ENCODE measurements at places on chromosomes 3 and 15.
A peak's percentile ranks its signal among the peaks of the same experiment; 100 is the strongest.

DNA sequence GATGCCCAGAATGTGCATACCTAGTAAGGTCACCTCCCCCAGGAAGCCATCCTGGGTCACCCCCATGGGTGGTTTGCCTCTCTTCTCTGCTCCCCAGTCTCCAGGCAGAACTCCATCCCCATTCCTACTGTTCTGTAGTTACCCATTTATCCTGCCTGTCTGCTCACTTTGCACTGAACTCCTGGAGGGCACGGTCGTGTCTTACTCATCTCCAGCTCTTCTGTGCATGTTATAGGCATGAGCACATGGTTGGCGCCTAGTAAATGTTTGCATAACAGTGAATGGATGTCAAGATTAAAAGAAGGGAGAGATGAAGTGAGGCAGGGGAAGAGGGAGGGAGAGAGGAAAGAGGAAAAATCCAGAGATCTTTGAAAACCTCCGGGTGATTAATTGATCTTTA is 208.4 kb upstream of the TRIM42 start:
- no peak for DNase-seq

GRCh38 chr3:197068077-197068476 is 38.5 kb upstream of the MELTF start:
- peak; percentile 4 for DNase-seq

- DNase-seq = peak; percentile 34
Measured at GRCh38 chr3:35965908-35966307, 326.6 kb downstream of the ARPP21 start.

GRCh38 chr3:72818905-72819304 is 29.3 kb downstream of the SHQ1 start:
- DNase-seq = no peak

DNA sequence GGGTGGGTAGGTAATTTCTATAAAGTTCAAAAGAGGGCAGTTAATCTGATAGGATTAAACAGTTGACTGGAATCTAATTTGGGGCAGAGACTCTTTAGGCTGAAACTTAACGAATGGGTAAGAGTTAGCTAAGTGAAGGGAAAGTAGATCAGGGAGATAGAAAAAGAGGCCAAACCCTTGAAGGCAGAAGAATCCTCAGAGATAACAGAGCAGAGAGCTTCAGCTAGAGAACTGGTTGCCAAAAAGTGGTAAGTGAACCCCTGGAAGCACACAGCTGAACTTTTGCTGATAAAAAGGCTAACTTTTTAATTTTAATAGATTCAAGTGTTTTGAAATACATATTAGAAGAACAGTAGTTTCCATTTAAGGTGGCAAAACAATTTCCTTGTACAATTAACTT is 99.2 kb downstream of the FHIT start:
- DNase-seq = no peak

DNA sequence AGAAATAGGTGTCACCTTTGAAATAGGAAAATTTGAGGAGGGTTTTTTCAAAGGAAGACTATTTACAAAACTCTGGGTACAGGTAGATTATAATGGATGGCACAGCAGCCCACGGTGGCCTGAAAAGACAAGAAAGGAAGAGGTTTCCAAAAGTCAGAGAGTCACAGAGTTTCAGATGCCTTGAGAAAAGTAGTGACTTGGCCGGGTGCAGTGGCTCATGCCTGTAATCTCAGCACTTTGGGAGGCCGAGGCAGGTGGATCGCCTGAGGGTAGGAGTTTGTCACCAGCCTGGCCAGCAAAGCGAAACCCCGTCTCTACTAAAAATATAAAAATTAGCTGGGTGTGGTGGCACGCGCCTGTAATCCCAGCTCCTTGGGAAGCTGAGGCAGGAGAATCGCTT is 35.2 kb downstream of the OSTN start:
- no peak for DNase-seq

- peak; percentile 36 for DNase-seq
Measured at GRCh38 chr15:79025201-79025600, 65.4 kb downstream of the RASGRF1 start.

- DNase-seq = no peak
Measured at GRCh38 chr15:27463525-27464088, 492.6 kb downstream of the GABRG3 start.

DNA sequence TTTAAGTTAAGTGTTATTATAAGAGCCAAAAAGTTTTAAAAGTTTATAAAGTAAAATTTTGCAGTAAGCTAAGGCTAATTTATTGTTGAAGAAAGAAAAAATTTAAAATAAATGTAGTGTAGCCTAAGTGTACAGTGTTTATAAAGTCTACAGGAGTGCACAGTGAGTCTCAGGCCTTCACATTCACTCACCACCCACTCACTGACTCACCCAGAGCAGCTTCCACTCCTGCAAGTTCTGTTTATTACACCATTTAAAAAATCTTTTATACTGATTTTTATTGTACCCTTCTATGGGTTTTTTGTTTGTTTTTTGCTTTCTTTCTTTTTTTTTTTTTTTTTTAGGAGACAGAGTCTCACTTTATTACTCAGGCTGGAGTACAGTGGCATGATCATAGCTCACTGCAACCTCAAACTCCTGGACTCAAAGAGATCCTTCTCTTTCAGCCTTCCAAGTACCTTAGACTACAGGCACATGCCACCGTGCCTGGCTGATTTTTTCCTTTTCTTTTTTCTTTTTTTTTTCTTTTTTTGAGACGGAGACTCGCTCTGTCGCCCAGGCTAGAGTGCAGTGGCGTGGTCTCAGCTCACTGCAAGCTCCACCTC is 25.9 kb downstream of the CSTA start:
- no peak for DNase-seq

- peak; percentile 32 for DNase-seq
Measured at GRCh38 chr15:74799856-74800558, 12.6 kb upstream of the LMAN1L start.

- DNase-seq = no peak
Measured at GRCh38 chr15:85394554-85395333, 14.3 kb downstream of the AKAP13 start.

- DNase-seq = no peak
Measured at GRCh38 chr3:141278196-141279076, 46.8 kb downstream of the PXYLP1 start.

- no peak for DNase-seq
Measured at GRCh38 chr3:174822320-174822719, 36.8 kb upstream of the NAALADL2 start.

- peak; percentile 15 for DNase-seq
Measured at GRCh38 chr3:188006726-188007393, 147.1 kb upstream of the LPP start.

DNA sequence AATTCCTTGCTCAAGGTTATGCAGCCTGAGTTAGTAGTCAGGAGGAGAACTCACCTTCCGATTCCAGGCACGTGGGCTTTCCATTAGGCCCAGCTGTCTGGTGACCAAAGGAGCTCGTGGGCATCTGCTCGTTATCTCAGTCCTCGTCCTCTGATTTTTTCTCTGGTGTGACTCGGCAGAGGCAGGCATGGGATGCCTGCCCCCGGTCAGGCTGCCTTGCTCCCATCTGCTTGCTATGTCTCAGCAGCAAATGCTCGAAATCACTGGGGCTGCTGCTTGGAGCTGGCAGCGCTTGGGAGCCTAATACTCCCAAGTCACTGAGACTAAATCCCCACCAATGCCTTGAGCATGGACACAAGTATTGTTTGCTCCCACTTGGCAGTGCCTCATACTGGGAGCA is 84.5 kb upstream of the NMNAT3 start:
- no peak for DNase-seq

DNA sequence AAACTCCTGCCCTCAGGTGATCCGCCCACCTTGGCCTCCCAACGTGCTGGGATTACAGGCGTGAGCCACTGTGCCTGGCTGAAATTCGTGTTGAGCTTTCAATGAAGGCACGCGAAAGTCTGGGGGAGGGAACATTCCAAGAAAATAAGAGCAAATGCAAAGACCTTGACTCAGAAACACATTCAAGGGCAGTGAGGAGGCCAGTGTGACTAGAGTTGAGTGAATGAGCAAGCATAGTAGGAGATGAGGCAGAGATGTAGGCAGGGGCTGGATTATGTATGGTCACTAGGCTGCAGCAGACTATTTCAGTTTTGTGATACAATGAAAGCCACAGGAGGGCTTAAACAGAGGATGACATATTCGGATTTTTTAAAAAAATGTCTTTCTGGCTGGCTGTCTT is 67.0 kb downstream of the SCN11A start:
- DNase-seq = no peak

- DNase-seq = peak; percentile 62
Measured at GRCh38 chr3:104596551-104596950, 770.2 kb upstream of the ALCAM start.

DNA sequence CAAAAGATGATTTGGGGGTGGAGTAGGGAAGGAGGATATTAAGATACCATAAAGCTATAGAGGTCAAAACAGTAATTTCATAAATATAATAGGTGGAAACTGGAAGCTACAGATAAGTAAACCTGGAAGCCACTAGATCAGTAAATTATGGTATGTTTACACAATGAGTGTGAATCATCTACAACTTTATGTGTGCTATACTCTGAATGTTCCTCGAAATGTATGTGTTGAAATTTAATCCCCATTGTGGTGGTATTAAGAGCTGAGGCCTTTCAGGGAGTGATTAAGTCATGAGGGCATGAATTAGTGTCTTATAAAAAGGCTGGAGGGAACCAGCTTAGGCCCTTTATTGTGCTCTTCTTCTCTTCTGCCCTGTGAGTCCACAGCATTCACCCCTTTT is 25.2 kb downstream of the EOMES start:
- DNase-seq = no peak

DNA sequence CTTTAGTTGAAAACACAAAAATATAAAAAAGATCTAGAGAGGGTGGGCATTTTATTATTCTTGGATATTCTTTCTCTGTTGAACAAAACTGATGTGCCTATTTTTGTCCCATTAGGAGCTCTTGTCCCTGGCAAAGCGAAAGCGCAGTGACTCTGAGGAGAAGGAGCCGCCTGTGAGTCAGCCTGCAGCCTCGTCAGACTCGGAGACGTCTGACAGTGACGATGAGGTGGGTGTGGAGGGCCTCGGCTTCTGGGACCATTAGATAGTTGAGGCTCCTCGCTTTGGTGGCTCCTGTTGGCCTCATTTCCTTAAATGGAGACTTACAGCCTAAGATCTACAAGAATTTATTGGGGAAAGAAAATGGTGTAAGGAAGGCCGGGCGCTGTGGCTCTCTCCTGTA is 21.3 kb downstream of the RTF1 start:
- no peak for DNase-seq

GRCh38 chr3:122502139-122502538 is 12.6 kb downstream of the KPNA1 start:
- no peak for DNase-seq

- DNase-seq = no peak
Measured at GRCh38 chr15:73818308-73818985, 54.9 kb upstream of the TBC1D21 start.

DNA sequence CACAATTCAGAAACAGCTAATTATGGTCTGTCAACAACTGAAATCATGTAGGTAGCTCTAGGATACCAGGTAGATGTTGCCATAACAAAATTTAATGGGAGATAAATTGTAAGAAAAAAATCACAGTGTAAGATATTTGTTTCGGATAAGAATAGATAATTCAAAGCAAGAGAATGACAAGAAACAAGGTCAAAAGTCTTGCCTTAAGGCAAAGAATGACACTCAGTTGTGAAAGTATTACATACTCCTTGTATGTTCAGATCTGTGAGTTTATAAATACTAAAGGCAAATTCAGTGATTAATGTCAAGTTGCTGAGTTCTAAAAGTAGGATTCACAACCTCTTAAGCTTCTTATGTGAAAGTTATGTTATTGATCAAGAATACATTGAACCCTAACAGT is 772.2 kb upstream of the SGO1 start:
- DNase-seq = no peak

GRCh38 chr3:10835406-10835805 is 19.4 kb downstream of the SLC6A11 start:
- no peak for DNase-seq

DNA sequence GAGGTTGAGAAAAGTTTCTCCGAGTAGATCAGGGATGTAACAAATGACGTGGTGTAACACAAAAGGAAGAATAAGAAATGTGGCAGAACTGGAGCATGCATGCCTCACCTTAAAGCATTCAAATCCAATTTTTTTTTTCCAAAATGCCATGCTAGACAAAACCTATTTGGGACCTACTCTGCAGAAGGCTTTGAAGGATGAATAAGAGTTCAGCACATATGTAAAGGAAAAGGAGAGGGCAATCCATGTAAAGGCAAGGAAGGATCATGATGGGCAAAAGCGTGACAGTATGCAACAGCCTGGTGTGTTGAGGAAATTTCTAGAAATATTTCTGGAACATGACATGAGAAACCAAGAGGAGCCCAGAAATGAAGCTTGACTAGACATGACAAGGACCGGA is 116.4 kb downstream of the OXNAD1 start:
- no peak for DNase-seq

GRCh38 chr3:47035645-47036044 is 56.2 kb downstream of the NBEAL2 start:
- DNase-seq = no peak

Data from NCI-H526 (cell line).